ENCODE measurements at places on chromosomes 2 and 18.

GRCh38 chr2:179478771-179479170 lies 214.1 kb upstream of the SESTD1 start:
- DNase-seq, result no peak

DNA sequence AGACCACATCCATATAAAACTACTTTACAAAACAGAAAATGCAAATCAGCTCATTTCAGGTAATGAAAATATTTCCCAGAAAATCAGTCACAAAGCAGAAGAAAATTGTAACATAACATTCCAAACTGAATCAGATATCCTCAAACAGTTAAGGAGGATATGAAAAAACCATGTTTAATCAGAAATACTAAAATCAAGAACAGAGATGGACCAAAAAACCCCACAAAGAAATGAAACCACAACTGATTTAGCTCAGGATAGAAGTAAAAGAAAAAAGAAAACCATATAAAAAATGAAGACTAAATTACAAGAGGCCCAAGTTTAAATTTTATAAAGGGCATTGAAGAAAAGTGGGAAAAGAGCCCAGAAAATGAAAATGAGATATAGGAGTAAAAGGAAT lies 102.9 kb downstream of the RAB3GAP1 start:
- DNase-seq, result no peak

DNA sequence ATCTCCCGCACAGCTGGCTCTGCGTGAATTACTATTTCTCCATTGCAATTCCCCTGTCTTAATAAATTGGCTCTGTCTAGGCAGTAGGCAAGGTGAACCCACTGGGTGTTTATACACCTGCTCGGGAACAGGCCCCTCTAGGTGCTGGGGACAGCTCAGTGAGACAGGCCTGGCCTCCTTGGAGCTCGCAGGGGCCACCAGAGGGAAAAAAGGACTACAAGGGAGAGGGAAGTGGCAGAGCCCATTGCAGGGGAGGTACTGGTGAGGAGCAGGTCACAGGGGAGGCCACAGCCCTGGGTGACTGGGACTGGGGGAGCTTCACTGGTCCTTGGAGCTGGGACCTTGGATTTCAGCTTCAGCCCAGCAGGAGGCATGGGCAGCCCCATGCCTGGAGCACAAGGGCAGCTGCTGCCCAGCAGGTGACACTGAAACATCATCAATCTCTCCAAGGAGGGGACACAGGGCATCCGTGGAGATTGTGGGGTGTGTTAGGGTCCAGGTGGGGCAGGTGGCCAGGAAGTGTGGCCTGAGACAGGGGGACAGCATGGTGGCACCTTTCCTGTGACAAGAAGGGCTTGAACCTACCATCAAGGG lies 31.2 kb downstream of the NGEF start:
- DNase-seq, result no peak

DNA sequence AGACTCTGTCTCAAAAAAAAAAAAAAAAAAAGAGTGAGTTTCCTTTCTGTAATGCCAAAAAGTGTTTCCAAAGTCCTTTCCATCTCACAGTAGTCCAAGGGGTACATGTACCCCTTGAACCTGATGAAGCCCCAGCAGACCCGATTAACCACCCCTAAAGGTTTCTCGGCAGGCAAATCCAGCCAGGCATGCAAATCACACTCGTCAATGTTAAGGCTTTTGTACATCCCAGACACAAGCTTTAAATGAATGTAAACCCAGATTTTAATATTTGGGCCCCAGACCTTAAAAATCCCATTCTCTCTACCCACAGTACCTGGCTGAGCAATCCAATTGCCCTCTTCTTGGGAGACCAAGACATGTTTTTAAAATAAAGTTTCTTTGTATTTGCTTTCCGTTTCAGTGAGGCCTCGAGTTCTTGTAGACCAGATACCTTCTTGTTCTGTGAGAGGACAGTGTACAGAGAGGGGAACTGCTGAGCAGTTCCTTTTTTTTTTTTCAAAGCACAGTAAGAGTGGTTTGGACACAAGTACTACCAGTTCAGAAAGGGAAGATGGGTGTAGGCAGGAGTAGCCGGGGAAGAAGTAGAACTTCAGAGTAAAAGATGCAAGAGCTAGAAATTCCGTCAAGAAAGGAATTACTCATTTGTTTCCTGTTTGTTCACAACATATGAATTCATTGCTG lies at the start of gene NLRC4:
Gene NLRC4 (minus strand): TSS at position 465 of the 684 bp plus-strand sequence. CDS start 8,111 bp downstream, outside the sequence.
- DNase-seq, result no peak

- no peak for DNase-seq
Observed at GRCh38 chr18:3912705-3913104, 462.7 kb downstream of the TGIF1 start.

- DNase-seq, result no peak
Observed at GRCh38 chr2:101776172-101777043, 78.9 kb downstream of the MAP4K4 start.

DNA sequence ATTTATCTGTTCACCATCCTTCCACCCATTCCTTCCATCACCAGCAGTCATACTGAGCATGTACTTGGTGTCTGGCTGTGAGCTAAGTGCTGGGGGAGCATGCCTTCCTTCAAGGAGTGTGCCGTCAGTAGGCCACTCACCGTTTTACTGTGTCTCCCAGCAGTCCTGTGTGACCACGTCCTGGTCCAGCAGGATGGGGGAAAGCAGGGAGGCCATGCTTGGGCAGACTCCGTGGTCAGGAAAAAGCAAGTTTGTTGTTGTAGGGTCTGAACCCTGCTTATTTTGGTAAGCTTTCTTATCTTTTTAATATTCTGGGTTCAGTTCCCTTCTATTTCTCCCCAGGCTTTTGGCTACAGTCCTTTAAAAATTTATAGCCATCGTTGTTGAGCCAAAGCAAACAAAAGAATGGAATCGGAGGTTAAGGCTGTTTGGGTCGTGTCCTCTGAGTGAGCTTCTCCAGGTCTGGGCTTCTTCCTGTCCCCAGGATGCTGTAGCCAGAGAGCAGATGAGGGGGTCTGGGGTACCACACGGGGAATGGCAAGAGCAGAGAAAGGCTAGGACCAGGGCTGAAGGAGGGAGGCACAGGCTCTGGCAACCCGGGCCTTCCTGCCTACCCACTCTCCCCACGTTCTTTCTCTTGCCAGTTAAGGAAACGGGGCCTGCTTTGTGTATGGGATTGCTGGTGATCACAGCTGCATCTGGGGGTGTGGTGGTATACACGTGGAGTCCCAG lies 13.5 kb downstream of the SLC30A3 start:
- DNase-seq, result no peak
